T-cell (primary cell): ENCODE measurements at places on chromosomes 1 and 21.

DNA sequence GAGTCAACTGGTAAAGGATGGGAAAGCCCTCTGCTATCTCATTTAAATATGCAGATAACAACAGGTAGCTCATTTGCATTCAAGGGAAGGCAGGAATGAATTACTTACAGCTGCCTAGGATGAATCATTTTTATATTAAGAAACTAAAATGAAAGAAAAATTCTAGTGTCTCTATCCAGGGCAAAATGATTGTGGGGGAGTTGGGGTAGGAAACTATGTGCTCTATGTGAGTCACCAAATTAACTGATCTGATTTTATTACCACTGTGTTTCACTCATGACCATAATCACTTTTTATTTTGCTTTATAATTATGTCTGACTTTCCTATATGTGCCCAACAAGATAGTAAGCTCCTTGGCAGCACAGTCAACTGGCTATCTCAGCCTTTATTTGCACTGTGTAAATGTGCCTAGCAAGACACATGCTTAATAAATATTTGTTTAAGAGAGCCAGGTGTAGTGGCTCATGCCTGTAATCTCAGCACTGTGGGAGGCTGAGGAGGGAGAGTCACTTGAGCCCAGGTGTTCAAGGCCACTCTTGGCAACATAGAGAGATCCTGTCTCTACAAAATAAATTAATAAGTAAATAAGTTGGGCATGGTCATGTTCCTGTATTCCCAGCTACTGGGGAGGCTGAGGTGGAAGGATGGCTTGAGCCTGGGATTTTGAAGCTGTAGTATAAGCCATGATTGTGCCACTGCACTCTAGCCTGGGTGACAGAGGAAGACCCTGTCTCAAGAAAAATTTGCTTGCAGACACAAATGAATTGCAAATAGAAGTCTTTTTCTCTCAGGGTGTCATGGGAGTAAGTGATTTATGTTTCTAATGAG, 84.1 kb downstream of the SPAG17 start:
- no peak for DNase-seq

DNA sequence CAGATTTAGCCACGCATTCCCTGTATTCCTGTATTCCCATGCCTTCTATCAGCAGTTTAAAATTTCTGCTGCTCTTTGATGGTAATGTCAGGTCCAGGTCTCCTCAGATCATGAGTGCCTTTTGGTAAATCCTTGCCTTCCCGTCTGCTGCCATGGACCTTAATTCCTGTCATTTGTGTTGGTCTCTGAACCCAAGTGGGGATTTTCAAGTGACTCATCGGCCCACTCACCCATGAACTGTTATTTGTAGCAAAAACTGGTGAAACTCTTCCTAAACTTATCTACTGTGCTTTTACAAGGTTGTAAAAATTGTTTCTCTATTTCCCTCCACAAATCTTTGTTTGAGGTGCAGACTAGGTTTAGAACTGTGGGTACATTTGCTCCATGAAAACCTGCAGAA, 47.4 kb downstream of the ACTN2 start:
- no peak for DNase-seq

- no peak for DNase-seq
Measured at GRCh38 chr1:83016354-83016849, 982.5 kb downstream of the TTLL7 start.

GRCh38 chr1:22275626-22276395, 132.9 kb upstream of the WNT4 start:
- no peak for DNase-seq
